ENCODE measurements at places on chromosomes 6 and 20.

DNA sequence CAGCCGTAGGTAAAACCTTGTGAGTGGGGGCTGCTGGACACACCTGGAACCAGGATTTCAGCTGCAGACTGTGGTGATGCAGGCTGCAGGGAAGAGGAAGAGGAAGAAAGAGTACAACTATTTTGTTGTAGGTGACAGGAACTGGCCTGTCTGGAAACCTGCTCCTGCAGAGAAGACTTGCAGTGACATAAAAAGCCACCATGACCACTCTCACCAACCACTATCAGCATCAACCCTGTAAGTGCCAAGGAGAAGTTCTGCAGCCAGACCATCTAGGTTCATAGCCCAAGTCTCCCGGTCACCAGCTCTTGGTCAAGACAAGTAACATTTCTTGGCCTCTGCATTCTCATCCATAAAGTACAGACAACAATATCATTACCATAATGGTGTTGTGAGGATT lies 91.2 kb downstream of the PREX1 start:
- no peak for DNase-seq

GRCh38 chr6:113112086-113112485 lies 745.1 kb upstream of the MARCKS start:
- no peak for DNase-seq

GRCh38 chr6:65566117-65566516 lies 140.9 kb downstream of the EYS start:
- no peak for DNase-seq

DNA sequence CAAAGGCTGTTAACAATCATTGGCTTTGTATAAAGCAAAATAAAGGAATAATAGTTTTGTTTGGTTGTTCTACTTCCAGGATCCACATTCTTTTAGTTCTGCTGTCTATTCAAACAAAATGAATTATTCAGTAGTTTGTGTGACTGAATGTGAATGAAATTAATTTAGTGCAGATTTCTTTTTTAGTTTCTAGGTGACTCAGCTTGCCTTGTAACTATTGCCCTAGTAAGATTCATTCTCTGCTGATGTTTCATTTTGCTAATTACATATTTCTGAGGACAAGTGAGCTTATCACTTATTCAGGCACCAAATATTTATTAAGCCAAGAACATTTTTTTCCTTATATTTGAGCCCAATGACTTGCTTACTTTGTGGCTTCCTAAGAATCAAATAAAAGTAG lies 46.5 kb upstream of the RIPOR2 start:
- no peak for DNase-seq
